ENCODE measurements at places on chromosomes 3 and 15.

GRCh38 chr3:128447561-128448013, 19.1 kb downstream of the DNAJB8 start:
- DNase-seq, result no peak

GRCh38 chr15:32682569-32682968, 35.2 kb upstream of the GREM1 start:
- DNase-seq, result no peak

GRCh38 chr3:38829404-38829803, 13.4 kb upstream of the SCN10A start:
- peak; percentile 91 for DNase-seq

DNA sequence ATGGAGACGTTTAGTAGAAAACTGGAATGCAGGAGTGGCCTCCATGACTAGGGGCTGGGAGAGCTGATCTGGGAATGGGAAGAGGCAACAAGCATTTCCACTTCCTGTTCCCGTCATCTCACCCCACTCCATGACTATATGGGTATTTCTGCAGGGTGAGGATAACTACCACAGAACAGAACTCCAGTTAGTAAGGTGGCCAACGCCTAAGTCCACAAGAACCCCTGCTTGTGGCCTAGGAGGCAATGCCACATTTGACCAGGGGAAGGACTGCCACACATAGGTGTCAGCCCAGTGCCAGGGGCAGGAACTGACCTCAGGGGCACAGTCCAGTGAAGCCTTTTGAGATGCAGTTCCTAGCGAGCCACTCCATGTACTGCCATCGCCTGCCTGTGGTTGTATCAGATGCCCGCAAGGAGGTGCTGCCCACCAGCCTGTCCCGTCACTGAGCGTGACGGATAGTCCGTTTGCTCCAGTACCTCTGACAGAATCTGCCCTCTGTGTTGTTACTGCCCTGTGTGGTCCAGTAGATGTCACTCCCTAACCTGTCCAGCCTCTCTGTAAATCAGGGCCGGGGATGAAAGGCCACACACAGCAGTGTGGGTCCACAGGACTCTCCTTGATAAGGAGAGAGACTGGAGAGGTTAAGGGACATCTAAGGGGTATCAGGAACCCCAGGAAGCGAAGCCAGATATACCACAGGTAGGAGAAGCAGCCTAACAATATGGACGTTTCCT, 3.5 kb upstream of the MTFMT start:
- no peak for DNase-seq

- DNase-seq, result no peak
Observed at GRCh38 chr3:426072-426471, 229.5 kb downstream of the CHL1 start.

DNA sequence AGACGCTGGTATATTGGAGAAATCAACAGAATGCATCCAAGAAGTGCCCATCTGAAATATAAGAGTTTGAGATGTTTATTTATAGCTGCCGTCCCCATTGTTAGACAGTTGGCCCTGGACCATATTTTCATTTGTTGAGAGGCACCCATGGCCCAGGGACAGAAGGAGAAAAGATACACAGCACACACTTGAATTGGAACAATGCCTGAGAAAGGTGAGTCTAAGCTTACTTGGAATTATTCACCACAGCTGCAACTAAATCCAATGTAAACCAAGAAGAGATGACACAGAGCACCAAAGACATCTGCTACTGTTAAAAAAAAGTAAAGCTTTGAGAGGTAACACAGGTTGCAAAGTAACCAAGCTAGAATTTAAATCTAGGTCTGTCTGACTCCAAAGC, 525.5 kb upstream of the NAALADL2 start:
- DNase-seq, result no peak

DNA sequence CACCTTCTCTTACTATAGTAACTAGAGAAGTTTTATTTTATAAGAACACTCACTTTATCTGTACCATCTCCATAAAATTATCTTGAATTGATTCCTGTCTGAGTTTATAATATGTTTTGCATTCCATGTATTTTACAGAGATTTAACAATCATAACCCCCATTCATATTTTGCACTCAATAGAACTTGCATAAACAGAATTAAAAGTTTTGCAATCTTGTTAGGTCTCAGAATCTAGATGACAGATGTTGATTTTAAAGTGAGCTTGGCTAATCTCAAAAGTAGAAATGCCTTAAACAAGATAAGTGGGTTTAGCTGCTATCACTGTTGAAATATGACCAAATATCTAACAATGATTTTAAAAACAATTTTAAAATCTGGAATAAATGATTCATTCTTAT, 107.9 kb upstream of the EPHA6 start:
- DNase-seq, result no peak

DNA sequence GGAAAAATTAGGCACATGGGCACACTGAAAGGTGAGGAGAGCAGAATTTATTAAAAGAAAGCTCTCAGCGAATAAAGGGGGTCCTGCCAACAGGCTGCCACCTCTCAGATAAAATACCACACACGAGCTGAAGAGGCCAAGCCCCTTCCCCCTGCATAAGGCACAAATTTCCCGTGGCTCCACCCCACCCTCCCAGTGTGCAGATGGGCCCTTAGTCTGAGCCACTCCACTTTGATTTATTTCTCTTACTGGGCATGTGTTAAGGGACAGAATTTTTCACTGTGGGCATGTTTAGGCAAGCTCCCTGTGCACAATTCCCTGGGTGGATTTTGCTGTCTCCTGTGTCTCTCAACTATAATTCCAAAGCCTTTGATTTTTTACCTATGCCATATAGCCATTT, 409.8 kb downstream of the TBL1XR1 start:
- DNase-seq, result no peak

DNA sequence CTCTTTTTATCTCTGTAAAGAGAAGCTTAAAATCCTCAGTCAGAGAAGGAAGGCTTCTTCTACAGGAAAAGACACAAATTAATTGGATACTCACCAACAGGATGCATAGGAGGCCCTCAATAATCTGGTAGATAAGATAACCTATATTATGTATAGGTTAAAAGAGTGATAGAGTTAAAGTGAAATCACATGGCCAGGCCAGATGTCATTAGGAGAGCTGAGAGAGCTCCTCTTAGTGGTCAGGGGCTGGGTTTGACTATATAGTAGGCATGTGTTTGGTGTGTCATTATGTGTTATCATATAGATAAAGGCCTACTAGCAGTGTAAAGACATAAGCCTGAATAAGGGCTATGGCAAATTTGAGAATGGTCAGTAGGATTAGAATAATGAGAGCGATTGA, 479.3 kb downstream of the EPHA3 start:
- DNase-seq, result no peak

DNA sequence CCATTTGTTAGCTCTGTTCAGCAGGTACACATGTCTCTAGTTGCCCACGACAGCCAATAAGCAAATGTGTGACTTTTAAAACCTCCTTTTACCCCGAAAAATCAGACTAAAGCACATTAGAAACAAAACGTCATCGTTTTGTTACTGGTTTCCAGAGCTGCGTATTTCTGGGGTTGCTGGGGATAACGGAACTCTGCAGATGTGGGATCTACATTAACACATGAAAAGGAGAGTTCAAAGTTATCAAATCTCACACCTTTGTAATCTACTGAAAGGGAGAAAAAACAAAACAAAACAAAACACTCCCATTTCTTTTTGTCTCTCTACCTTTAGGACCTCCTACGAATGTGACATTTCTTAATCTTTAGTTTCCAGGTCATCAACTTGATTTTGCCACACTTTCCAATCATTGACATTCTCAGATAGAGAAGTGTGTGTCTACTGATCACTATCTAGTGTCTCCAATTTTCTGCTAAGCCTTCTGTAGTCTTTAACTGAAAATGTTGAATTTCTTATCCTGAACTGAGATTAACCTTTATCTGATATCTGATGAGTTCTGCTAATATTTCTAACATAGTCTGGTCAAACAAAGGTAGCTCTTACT, 93.0 kb upstream of the TSPAN3 start:
- DNase-seq, result no peak

DNA sequence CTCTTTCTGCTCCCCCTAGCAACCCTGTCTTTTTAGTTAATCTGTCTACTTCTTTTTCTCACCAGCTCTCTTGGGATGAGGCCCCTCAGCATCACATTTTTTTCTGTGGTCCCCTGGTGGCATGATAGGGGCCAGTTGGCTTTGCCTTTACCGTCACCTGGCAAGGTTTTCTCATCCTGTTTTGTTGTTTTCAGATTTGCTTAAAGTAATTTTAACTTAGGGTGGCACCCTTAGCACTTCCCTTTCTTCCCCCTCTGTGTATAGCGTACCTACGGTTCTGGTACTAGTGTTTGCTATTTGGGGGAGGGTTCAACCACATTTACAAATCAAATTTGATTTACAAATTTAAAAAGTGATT, 35.6 kb downstream of the PDCD6IP start:
- no peak for DNase-seq

- DNase-seq, result no peak
Observed at GRCh38 chr3:20945892-20946291, 759.9 kb upstream of the SGO1 start.

DNA sequence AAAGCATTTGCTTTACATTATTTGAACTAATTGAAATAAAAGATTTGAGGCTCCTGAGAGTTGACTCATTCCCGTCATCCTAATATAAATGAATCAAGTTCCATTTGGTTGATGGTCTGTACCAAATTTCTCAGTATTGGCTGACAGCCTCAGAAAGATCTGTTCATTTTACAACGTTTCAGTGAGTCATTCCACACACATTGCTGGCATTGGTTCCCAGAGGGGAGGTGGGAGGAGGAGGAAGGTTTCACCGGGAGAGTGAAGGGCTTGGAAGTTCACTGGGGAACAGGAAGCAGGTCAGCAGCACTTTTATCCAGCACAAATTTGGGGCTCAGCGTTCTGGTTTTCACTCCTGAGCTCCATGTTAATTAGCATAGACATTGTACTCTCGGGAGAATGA, 176.7 kb upstream of the CADPS start:
- no peak for DNase-seq

GRCh38 chr3:133113927-133114597, 75.9 kb downstream of the TMEM108 start:
- no peak for DNase-seq

DNA sequence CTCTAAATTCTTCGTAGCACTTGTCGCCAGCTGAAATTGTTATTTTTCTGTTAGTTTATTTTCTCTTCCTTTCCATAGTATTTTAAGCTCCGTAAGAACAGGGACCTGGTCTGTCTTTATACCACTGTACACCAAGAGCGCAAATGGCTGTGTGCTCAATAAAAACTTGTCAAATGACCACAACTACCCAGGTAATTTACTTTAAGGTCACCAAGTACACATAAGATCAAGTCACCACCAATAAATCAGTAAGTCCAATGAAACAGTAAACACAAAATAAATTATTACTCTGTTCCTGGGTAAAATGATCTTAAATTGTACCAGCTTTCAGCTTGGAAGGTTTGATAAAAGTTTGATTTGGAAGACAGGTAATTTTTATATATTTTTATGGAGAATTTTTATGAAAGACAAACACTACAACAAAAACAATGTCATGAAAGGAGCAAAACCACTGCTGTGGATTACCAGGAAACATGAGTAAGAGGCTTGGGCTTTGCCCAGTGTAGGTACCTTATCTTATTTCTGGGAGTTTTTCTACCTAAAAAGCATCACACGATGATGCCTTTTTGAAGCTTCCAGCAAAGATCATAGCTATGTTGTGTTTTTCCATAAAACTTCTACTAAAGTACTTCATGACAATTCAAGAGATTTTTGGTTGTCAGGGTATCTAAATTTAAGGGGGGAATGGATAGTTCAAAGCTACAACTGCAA, 406.8 kb downstream of the SHQ1 start:
- no peak for DNase-seq

GRCh38 chr15:90547540-90547939, 17.8 kb downstream of the CRTC3 start:
- DNase-seq, result no peak

DNA sequence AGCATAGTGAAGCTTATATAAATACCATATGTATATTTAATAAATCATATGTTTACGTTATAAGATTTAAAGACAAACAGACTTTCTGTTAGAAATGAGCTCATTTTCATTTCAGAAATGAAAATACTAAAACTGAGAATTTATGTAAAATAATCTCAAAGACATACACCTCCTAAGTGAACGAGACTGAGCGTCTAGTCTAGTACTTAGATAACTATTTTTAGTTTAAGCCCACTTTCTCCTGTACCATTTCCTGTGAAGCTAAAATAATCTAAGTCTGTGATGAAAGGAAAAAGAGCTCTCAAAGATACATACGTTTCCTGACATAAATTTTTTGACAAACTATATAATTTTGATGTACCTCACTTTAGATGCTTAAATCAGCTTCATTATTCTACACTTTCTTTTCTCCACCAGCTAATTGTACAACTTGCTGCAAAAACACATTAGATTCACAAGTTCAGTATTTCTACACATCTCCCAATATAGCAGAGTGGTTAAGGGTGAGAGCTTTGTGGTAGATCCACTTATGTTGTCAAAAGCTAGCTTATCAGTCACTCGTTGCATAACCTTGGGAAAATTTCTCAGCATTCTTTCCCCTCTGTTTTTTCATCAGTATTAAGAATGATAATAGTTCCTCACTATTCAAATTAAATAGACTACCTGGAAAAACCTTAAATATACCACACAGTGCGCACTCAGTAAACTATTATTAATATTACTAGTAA, 703.0 kb downstream of the PLOD2 start:
- no peak for DNase-seq

DNA sequence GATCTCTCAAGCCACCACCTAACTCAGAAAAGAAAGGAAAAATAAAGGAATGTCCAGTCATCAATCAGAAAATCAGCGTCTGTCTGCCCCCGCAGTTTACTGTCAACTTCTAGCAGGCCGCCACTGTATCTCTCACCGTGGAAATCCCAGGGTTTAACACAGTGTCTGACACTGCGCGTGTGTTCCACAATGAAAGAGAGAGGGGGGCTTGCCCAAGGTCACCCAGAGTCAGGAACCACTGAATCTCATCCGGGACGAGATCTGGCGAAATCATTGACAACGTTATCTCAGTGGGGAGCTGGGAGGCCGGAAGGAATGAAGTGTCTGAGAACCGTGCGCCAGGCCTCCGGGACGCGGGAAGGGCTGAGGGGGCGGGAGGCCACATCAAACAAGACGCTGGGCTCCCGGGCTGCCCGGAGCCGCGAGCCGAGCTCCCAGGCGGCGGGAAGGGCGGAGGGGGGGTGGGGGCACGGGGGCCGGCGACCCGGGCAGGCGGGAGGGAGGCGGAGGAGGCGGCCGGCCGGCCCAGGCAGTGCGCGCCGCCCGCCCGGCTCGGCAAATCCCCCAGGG, 2.2 kb upstream of the HES1 start:
- DNase-seq, result no peak

- no peak for DNase-seq
Observed at GRCh38 chr3:24713516-24713915, 218.9 kb upstream of the THRB start.

GRCh38 chr3:71753701-71754609, at the start of gene GPR27:
Gene GPR27, plus strand, starts transcription at chr3:71753855. Its CDS starts 195 bp downstream, at chr3:71754050.
- no peak for DNase-seq

- no peak for DNase-seq
Observed at GRCh38 chr3:77197408-77197807, 157.5 kb downstream of the ROBO2 start.

- DNase-seq, result no peak
Observed at GRCh38 chr3:87200060-87200647, 27.0 kb upstream of the CHMP2B start.

DNA sequence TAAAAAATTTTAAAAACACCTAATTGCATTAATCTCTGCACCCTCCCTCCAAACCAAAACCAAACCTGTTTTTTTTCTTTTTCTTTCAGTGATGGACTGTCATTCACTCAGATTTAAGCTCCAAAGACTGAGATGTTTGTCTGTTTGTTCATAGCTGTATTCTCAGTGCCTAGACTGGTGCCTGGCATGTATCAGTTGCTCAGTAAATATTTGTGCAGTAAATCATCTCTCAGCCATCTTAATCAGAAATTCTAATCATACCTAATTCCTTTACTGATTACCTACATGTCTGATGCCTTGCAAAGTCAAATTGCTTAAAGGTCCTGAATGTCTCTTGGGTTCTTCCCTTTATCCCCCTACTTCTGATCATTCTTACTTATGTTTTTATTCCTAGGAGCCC, 138.8 kb downstream of the ZNF609 start:
- no peak for DNase-seq
